ENCODE measurements at places on chromosomes 3 and 15.
A peak's percentile ranks its signal among the peaks of the same experiment; 100 is the strongest.

- no peak for DNase-seq
Observed at GRCh38 chr3:81955878-81956277, 194.4 kb upstream of the GBE1 start.

DNA sequence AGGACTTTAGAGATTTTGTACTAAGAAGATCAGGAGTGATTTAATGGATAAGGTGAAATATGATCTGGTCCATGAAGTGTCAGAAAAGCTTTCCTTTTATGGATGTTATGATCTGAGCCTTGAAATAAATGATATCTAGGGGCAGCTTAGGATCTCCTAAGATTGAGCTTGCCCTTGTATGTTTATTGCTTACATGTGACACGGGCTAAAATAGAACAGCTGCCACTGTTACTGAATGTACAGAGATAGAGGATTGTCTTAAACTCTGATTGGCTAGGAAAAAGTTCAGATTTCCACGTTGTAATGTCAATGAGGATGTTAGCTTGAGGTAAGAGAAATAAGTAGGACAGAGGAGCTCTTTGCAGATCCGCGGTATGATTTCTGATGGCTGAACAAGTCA, 8.8 kb downstream of the FYTTD1 start:
- DNase-seq, result no peak

DNA sequence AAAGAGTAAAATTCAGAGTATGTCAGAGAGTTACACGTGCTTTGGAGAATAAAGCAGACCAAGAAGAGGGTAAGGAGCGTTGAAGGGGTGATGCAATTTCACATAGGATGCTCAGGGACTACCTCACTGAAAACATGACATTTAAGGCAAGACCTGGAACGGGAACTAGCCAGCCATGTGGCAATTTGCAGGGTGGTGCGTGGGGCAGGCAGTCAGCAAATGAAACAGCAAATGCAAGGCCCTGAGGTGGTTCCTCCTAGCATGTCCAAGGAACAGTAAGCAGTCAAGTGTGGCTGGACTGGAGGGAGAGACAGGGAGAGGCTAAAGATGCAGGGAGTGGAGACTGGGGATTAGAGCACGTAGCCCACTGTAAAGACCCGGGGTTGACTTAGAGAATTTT, 146.1 kb upstream of the LPP start:
- DNase-seq, result no peak

DNA sequence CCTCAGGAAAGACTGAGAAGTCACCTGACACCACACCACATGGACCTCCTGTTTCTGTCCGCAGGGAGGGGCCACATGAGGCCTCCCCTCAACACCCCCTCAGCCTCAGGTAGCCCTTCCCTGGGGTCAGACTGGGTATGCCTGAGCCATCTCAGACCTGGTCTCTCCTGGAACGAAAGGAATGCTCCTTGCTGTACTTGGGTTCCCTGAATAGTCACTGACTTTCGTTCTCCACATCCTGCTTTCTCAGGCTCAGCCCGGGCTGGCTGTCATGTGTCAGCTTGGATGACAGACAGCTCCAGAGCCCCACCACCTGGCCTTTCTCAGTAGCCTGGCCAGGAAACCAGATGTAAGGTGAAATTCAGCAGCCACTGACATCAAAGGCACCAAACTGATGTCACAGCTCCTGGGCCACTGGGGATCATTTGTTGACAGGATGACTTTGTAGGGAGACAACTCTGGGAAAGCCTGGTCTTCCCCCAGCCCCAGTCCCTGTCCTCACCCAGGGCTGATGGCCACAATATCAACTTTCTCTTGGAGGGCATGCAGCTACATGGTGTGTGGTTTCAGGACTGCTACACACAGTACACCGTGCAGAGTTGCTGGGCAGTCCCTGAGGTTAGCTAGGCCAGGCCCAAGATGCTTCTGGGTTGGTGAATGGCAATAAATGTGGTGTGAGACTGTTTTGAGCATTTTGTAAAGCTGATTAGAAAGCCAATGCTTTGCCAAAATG, 141.4 kb upstream of the MRPS22 start:
- peak; percentile 41 for DNase-seq

DNA sequence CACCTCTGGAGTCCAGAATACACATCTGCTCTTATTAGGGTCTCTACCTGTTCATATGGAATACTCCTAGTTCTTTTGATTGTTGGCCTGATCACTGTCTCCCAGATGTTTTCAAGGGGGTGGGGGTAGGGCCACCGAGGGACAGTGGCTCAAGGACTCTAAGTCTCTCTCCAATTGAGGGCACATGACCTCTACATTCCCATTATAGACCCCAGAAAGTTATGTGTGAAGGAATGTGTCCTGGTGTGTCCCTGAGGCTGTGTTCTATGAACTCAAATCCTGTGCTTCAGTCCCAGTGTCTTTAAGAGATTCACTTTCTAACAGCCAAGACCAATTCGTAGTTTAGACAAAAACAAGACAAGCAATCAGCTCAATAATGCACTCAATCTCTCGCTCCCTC, 357.4 kb downstream of the ERC2 start:
- DNase-seq, result no peak

DNA sequence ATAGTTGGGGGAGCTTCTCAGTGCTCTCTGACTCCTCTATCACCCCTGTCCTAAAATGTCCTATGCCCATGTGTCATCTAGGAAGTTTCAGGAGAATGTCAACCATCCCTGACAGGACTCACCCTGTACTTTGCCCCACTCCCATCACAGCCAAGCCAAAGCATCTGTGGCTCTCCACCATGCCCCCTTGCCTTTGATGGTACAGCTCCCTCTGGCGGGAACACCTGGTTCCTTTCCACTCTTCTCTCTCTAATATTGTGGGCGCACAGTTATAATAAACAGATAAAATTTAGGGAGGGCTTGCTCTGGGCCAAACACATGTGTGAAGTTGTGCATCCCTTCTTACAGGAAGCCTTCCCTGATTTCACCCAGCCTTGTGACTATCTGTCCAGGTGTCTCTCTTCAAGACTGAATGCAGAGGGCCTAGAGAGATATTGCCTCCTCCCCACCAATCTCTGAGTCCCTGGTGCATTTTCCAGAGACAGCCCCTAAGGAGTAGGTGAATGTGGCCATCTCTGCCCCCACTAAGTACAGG, 62.8 kb downstream of the ISG20 start:
- no peak for DNase-seq

DNA sequence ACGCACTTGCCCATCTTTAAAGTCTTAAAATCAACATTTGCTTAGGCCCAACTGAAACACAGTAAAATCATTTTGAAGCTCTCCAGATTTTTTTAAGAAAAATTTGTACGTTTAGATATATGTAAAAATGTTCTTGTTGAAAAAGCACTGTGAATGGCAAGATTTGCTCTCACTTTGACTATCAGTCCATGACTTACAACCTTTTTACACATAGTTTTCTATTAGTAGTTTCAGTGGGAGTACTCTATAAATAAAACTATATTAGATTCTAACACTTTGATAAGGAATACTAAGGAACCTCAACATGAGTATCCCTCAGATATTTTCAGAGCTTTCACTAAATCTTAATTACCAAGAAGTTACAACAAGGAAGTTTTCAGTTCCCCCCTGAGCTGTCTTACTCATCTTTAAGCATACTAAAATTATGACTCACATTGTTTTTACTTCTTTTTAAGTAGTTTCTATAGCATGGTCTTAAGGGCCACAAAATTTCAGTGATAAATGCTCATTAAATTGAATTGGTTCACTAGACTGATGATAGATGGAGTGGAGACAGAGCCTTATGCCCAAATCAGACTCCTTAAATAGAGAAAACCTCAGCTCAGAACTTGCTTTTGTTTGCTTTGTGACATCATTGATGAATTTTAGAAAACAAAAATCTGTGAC, 31.6 kb upstream of the RAP2B start:
- DNase-seq, result no peak

DNA sequence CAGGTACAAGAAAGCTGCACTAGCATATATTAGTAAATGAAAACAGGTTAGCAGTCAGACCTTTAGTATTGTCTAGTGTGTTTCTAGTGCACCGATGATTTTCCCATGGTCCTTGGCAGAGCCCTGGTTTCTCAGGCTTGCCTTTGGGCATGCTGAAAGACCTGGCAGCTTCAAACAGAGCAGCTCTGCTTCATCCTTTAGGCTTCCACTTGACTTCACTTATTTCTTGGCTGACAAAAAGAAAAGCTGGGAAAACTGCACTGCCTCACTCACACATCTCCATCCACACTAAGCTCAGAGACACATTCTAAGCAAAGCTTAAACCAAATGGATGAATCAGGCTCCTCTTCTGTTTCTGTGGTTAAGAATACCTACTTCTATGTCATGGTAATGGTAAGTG, 374.8 kb upstream of the PDZRN3 start:
- DNase-seq, result peak; percentile 28

DNA sequence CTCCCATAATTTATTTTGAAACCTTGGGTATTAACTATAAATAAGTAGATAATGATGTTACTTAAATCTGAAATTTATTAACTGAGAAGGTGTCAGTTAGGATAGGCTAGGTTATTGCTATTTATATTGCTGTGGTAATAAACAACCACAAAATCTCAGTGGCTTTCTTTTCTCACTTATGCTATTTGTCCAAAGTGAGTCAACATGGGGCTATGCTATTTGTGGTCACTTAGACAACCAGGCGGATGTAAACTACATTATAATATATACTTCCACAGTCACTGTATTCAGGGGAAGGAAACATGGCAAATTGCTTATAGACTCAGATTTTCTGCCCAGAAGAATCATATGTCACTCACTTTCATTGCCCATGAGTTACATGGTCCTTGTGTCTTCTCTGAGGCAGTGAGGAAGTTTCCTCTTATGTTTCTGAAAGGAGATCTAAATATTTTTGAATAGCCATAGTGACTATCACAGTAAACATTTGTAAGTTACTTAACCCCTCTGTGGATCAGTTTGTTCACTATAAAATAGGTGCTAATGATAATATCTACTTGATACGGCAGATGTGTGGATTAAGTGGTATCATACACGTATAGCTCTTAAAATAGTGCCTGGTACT, 19.8 kb downstream of the HMG20A start:
- no peak for DNase-seq
